ENCODE measurements at places on chromosomes 11 and 22.

DNA sequence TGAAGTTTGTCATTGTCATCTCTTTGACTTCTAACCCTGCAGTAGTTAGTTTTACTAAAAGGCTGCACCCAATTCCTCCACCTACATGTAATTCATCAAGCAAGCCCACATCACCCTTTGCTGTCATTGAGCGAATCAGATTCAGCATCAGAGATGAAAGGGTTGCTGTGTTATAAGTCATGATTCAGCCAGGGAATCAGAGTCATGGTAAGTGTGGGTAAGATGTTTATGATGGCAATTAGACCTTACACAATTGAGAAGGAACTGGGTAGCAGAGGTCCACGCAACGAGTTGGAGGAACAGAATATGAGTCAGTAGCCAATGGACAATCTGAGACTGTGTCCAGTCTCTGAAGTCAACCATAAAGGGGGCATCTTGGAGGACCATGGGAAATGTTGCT, 162.8 kb upstream of the SNX19 start:
- no peak for DNase-seq

- DNase-seq = no peak
Measured at GRCh38 chr11:20353829-20354434, 9.6 kb upstream of the HTATIP2 start.

GRCh38 chr11:119720311-119720913, 8.6 kb downstream of the NECTIN1 start:
- no peak for DNase-seq

- no peak for DNase-seq
Measured at GRCh38 chr11:118620529-118621070, 13.2 kb downstream of the PHLDB1 start.

GRCh38 chr11:27246925-27247324, 116.1 kb downstream of the CCDC34 start:
- DNase-seq = no peak

GRCh38 chr11:17014833-17015626, 816 bp upstream of the PLEKHA7 start:
- DNase-seq = no peak

DNA sequence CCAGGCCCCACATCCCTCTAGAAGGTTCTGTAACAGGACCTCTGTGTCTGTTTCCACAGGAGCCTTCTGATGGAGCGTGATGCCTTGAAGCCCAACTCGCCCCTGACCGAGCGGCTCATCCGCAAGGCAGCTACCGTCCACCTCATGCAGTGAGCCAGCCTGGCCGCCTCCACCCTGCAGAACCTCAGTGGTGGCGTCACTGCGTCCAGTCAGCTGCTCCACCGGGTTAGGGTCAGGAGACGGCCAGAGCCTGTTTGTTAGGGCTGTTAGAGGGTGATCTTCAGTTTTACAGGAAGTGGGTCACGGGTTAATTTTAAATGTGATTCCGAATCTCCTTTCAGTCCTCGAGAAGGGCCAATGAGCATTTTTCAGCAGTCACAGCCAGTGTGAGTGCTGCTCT, 3.9 kb upstream of the GTSE1 start:
- DNase-seq = no peak

GRCh38 chr22:45460288-45461109, 42.2 kb upstream of the FBLN1 start:
- DNase-seq = no peak

DNA sequence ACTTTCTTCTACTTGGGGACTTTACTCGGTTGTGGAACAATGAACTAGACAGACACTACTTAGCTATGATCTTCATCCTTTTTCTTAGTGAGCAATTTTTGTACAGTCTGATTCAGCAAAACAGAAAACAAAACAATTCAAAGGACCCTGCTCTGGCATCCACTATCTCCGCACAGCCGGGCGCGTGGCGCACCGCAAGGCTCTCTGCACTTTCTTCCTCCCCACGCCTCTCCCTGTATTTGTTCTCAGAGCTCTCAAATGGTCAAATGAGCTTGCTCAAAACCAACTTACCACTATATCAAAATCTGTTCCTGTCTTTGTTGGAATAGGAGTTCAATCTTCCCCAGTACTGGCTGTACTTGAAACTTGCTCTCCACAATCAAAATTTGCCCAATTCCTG, 7.4 kb downstream of the EEF1G start:
- DNase-seq = no peak

- no peak for DNase-seq
Measured at GRCh38 chr11:14905104-14906033, 13.3 kb upstream of the CYP2R1 start.
